ENCODE measurements at places on chromosomes 4 and X.

DNA sequence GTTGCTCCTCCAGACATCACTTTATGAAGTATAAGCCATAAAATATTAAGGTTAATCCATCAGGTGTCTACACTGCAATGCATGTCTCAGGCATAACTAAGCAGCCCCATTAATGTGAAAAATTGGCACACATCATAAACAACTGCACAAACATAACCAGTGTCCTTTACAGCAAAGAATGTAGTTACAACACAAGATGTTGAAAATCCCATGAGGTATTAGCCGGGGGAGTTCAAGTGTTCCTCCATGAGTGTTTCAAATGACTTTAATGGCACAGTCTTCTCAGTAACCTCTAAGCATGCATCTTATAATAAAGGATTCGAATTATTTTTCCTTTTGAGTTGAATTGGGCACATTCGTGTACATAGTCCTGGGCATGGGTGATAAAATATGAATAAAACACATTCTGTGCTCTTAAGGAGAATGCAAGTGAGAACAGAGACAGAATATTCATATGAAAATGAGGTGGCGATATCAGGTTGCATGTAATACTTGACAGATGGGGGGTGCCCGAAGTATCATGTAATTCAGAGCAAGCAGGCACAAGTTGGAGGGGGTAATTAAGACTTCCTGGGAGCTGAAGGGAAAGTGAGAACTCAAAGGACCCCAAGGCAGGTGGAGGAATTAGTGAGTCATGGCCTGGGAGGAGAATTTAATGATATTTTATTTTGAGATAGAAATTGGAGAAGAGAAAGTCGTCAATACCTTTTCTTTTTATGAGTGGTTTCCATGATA, 18.2 kb upstream of the VCX2 start:
- DNase-seq = no peak

DNA sequence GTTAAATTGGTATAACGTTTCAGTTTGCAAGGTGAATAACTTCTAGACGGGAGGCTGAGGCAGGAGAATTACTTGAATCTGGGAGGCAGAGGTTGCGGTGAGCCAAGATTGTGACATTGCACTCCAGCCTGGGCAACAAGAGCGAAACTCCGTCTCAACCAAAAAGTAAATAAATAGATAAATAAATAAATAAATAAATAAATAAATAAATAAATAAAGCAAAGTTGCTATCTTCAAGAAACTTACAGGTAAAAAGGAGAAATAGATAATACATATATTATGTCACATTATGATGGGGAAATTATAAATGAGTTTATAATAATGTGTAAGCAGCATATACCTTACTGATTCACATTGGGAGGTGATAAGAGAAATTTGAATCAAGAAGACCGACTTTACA, 1966.0 kb downstream of the PCDH7 start:
- DNase-seq = no peak

- no peak for DNase-seq
Measured at GRCh38 chrX:91434351-91435168, at the start of gene PABPC5. Gene PABPC5, plus strand, starts transcription at chrX:91434839. Its CDS starts 739 bp downstream, at chrX:91435578.

DNA sequence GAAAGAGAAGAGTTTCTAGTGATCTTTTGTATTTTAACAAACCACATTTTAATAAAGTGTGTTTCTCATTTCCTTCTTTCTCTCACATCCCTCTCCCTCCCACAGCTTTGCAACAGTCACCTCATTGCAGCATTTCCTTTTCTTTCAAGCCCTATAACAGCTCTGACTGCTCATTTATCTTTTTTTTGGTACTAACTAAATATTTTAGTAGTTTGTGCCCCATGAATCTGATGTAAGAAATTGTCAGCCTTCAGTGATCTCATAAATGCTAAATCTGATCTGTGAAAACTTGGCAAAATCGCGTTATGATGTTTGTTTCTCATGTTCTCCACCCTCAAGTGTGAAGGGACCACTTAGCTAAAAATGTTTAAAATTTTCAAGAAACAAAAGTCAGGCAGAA, 258.5 kb upstream of the SLIT2 start:
- DNase-seq = no peak

GRCh38 chr4:138269175-138269574, 27.0 kb upstream of the SLC7A11 start:
- DNase-seq = no peak
